ENCODE measurements at places on chromosomes 5 and 9. TPM values are rescaled to one million over a fixed set of nuclear protein-coding genes. Genes with fewer than 3 reads are reported as not detected.

SLC6A18 gene
- not detected for total RNA-seq

ANKRD33B gene
- total RNA-seq: 1.7 TPM

DNA sequence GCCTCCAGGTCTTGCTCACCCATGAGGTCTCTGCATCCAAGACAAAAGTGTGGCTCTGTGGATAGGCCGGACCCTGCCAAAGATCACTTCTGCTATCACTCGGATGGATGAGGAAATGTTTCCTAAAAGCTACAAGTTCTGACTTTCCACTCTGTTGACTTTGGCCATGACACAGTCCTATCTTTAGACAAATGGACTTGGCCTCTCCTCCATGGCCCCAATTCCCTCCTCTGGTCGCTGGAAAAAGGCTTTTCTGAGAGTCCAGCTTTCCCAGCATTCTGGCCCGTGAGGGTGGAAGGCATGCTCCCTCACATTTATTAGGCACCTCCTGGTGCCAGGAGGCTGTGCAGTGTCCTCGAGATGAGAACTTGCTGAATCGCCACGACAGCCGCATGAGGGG is 83.1 kb downstream of the COL27A1 start:
- peak; percentile 93 for DNase-seq

GRCh38 chr9:137498720-137499150 is 39.6 kb upstream of the NSMF start:
- no peak for DNase-seq

DNA sequence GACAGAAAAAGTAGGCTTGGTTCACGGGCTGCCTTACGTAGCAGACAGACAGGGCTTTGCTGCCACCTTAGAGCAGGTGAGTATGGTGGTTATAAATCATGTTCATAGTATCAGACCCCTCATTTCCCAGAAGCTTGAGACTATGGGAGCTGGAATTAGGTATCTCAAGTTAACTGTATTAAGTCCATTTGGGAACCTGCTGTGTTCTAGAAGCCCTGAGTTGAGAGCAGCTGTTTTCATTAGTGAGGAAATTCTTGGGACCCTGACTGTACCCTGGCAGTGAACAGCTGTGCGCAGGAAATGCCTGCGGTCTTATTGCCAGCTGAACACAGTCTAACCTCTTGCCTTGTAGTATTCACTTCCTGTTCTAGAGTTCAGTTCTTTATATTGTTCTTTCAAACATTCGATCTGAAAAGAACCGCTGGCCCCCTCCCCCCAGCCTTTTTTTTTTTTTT is 29.8 kb downstream of the UGCG start:
- peak; percentile 89 for DNase-seq

Data from muscle of leg (tissue), 16 donors.